CD4-positive, alpha-beta T cell treated with Interleukin-1 beta for 1 hour (primary cell): ENCODE measurements at places on chromosomes 2 and 18.

GRCh38 chr18:63567276-63567675 lies 19.9 kb upstream of the SERPINB13 start:
- DNase-seq = no peak

DNA sequence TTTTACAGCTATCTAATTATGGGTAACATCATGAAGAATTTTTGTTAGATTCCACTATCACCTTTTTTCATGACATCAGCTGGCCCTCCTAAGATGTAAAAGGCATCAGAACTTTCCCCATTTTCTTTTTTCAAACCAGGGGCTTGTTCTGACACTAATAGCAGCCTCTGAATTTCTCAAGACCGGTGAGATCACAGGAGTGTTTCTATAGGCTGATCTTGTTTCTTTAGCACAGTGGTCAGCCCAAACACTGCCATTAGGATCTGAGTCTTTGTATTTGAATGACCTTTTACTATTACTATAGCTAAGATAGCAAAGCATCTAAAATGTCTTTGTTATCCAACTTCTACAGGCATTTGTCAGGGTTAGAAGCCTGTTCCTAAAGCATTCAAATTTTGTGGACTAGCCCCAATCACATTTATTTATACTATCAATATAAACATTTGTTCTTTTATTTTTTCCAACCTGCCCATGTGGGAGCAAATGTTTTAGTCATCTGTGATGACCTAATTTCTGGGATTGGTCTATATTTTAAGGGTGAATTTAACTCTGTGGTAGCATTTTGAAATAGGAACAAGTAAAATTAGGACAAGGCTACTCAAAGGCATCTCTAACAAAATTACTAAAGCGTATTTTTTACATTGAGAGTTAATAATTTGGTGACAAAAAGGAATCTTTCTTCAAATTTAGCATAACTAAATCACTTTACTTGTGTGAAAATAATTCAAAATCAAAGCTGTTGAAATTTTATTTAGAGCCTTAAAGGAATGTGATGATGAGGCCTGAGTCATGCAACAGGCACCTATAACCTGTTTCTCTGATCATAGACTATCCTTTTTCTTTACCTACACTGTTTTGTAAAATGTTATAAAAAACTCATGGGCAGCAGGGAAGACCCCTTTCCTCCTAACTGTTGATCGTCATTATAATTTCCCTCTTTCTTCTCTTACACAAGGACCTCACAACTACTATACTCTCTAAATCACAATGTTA lies 39.3 kb downstream of the ZAP70 start:
- DNase-seq = no peak

DNA sequence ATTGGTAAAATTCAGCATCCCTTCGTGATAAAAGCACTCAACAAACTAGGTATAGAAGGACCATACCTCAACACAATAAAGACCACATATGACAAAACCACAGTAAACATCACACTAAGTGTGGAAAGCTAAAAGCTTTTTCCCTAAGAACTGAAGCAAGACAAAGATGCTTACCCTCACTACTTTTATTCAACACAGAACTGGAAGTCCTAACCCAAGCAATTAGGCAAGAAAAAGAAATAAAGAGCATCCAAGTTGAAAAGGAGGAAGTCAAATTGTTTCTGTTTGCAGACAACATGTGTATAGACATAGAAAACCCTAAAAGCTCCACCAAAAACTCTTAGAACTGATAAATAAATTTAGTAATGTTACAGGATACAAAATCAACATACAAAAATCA lies 271.7 kb downstream of the RBM43 start:
- no peak for DNase-seq

DNA sequence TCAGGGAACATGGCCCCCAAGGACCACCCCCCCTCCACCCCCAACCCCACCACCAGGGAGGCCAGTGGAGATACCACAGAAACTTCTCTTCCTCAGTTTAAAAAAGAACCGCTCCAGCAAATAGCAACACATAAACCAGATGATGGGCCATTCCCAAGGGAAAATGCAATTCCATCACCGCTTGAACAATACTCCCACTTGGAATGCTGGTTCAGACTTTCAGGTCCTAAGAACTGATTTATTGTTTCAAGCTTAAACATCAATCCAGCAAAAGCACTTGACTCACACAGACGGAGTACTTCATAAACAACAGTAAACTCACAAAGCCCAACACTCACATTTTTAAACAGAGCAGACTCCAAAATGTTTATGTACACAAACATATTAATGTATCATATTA lies 6.9 kb downstream of the HDAC4 start:
- no peak for DNase-seq

DNA sequence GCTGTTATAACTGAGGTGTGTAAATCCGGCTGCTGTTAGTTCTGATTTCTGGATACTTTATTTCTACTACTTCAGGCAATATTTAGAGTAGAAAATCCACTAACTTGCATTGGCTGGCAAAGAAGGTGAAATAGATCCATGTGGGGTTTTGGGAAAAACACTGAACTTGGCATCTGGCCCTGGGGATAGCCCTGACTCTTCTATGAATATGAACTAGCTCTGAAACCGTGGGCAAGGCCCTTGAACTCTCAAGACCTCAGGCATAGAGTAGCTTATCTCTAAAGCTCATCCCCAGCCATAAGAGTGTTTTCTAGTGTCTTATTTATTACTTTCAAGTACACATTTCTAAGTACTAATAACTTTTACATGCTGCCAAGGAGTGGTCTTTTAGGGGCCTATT lies 25.8 kb downstream of the PARD3B start:
- DNase-seq = no peak

- no peak for DNase-seq
These were observed 9.5 kb upstream of the TANK start for GRCh38 chr2:161150704-161151103.

GRCh38 chr18:40159141-40160017 lies 1795.7 kb upstream of the PIK3C3 start:
- no peak for DNase-seq

GRCh38 chr2:184554736-184555135 lies 43.6 kb upstream of the ZNF804A start:
- no peak for DNase-seq

DNA sequence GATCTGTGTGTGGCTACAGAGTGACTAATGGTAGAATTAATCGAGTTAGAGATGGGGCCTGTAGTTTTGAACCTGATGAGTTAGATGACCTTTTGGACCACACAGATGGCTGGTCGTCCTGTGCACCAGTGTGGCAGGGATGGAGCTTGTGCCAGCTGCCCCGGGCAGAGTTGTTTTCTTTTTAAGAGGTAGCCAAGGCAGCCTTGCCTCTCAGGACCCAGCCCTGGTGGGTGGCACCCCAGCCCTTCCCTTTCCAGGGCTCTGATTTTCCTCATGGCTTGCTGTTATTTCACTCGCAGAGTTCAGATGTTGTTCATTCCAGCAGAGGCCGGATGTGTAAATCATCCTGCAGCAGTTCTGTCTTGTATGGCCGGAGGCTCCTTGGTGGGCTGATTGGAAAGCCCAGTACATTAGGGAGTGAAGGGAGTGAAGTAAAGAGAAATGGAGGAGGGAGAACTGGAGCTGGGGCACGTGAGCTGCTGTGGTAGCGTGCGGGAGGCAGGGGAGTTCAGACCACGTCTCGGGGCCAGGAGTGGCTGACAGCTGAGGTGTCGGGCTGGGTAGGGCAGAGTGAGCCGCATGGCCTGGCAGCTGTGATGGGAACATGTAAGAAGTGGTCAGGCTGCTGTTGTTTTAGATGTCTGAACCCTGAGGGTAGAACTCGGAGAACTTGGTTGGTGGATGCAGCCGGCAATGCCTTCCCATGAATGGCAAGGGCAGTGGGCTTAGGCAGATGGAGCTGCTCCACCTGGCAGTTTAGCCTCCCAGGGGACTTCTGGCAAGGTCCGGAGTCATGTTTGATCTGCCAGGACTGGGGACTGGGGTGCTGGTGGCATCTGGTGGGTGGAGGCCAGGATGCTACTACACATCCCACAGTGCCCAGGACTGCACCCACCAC lies 28.8 kb downstream of the ASAP2 start:
- DNase-seq = no peak

- no peak for DNase-seq
These were observed 15.0 kb downstream of the IMPA2 start for GRCh38 chr18:11996190-11996754.

GRCh38 chr2:199441759-199442158 lies 16.0 kb downstream of the SATB2 start:
- no peak for DNase-seq

GRCh38 chr2:10285191-10285555 lies 17.5 kb upstream of the HPCAL1 start:
- DNase-seq = no peak

- no peak for DNase-seq
These were observed 241.1 kb downstream of the TMEM182 start for GRCh38 chr2:103002954-103003353.

DNA sequence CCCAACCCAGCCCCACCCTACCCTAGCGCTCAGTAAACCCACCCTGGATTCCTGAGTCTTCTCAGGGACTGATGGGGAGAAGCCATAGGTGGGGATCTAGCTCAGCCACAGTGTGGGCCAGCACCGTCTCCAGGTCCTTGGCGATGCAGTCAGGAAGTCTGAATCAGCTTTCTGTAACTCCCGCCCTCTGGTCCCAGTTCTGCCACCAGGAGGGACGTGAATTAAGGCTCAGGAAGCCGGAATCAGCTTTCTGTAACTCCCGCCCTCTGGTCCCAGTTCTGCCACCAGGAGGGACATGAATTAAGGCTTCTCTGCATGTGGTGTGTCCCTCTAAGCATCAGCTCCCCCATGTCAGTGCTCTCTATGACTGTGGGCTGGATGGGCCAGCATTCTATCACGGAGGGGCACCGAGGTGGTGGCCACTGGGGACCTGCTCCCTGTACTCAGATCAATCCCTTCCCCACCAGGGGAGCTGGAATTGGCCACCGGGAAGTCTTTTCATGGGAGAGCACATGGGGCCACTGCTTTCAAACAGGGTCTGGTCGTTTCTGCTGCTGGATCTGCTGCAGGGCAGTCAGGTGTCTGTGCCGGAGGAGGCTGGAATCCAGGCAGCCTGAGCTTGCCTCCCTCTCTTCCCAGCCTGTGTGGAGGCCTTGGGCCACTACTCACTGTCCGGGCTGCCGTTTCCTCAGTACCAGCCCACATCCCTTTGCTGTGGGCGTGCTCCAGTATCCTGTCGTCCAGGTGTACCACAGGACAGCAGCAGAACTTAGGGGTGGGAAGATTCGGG lies 24.7 kb downstream of the ASB18 start:
- DNase-seq = no peak

GRCh38 chr2:217248312-217248935 lies 388.6 kb upstream of the TNP1 start:
- DNase-seq = no peak

DNA sequence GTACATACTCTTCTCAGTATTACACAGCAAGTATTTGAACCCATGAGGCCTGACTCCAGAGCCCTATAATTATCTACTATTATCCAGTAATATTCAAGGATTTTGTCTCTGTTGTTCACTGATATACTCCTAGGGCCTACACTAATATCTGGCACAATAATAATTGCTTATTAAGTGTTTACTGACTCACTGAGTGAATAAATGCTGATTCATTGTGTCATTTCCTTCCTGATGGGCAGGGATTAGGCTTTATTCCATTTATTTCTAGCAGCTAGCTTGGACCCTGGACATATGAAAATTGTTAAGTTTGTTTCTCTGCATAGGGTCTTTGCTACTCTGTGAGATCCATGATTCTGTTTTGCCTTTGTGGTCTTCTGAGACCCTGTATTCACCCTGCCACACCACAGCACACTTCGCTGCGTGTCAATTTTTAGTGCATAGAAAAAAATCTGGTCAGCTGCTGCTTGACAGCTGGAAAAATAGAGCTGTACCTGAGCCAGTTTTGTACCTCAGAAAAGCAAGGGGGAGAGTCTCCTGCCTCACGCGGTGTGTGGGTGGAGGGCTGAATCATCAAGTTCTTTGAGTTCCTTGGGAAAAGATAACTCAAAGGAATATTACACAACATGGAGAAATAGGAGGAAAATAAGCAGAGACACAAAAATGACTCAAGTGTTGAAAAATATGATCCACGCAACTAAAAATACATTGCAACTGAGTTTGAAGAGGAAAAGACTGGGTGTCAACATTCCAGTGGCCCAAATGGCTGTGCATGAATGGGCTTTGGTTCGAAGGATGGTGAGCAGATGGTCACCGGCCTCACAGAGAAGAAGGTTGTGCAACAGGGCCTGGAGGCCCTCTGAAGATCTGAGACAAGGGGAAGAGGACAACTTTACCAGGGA lies 18.9 kb upstream of the DPP4 start:
- no peak for DNase-seq

- no peak for DNase-seq
These were observed 28.2 kb upstream of the NFATC1 start for GRCh38 chr18:79367480-79367879.

GRCh38 chr2:152456262-152456661 lies 121.3 kb downstream of the FMNL2 start:
- DNase-seq = no peak
